Stimulated activated CD8-positive, alpha-beta memory T cell treated with anti-CD3 and anti-CD28 coated beads, Interleukin-2, amount 100 ng/mL, for 1 hour (primary cell): ENCODE measurements at places on chromosomes 6 and 20.

DNA sequence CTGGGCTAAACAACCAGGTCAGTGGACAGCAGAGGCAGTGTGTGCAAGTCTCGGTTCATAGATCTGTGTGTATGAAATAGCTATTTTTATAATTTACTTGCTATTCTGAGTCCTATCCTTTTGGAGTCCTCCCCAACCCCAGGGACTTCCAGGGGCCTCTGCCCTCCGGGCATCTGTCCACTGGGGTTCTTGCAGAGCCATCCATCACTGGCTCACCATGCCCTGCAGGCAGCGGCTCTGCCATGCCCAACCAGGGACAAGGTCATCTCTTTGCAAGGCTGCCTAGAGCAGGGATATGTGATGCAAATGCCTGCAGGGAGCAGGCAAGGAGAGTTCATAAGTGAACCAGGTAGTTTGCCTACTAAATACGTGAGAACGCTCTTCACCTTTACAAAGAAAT lies 10.5 kb upstream of the BEND3 start:
- no peak for DNase-seq

DNA sequence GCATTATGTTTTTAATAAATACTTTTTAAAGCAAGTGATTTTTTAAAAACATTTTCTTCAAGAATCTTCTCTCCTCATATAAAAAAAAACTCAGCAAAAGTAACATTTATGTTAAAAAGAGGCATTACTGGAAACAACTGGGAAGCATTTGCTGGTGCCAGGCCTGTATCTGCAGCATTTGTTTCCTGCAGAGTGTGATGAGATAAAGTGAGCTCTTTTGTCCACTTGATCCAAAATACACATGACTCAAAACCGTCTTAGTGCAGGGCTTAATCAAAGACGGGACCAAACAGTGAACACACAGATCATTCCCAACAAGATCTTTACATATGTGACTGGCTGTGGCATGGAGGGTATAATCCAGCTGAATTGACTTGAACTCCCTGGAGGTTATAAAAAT lies 28.3 kb upstream of the RIPPLY2 start:
- DNase-seq, result no peak

DNA sequence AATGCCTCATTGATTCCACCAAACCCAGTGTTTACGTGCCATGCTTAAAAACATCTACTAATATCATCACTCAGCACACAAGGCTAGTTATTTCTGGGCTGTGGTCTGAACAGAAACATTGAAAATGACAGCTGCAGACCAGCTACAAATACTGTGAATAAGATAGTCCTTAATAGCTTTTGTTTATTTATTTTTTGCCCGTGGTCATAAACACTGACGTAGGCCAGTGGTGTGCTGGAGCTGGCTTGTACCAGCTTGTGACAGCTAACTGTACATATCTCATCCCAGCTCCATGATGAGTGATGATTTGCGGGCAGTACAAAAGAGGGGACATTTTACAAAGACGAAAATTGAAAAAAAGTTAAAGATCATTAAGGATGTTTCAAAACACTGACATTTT lies 1057.0 kb downstream of the EPHA7 start:
- DNase-seq, result no peak

DNA sequence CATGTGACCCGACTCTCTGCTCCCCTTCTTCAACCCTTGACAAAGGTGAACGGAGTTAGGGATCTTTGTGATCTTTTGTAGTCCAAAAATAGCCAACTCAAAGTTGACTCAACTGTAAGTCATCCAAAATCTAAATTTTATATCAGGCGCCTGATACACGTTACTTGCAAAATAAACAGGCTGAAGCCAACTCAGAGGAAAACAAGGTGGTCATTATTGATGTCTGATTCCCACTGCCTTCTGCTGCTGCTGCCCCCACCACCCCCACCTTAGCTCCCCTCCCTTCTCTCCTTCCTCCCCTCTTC lies 13.2 kb upstream of the RNF8 start:
- DNase-seq, result no peak

- DNase-seq, result no peak
Measured at GRCh38 chr20:24118034-24118433, 129.5 kb upstream of the GGTLC1 start.

GRCh38 chr6:161400671-161401070 lies 126.8 kb upstream of the AGPAT4 start:
- DNase-seq, result no peak

GRCh38 chr20:25510202-25510601 lies 75.1 kb downstream of the NINL start:
- no peak for DNase-seq

DNA sequence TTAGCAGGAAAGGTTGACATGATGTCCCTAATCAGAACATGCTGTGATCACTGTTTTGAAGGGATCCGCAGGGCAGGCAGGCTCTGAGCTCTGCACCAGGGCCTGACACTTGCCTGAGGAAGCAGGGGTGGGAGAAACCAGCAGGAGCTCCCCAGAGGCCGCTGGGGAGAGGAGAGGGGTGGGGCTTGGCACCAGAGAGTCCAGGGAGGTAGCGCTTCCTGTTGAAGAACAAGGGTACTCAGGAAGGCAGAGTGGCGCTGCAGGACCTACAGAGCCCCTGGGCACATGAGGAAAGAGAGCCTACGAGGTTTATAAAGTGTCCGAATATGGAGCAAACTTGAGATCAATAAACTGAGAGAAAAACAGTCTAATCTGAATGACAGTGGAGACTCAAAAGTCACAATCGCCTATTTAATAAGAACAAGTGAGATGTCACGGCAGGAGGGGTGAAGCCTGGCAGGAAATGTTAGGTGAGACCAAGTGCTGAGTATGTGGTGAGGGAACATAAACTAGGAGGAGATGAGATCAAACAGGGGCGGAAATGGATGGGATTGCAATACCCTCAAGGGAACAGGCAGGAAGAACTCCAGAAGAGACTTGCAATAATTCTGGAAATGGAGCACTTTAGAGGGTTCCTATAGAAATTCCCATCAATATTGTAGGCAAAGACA lies 5.8 kb upstream of the TBXT start:
- no peak for DNase-seq
